ENCODE measurements at places on chromosomes 2 and 18. TPM values are rescaled to one million over a fixed set of nuclear protein-coding genes. Genes with fewer than 3 reads are reported as not detected.

DNA sequence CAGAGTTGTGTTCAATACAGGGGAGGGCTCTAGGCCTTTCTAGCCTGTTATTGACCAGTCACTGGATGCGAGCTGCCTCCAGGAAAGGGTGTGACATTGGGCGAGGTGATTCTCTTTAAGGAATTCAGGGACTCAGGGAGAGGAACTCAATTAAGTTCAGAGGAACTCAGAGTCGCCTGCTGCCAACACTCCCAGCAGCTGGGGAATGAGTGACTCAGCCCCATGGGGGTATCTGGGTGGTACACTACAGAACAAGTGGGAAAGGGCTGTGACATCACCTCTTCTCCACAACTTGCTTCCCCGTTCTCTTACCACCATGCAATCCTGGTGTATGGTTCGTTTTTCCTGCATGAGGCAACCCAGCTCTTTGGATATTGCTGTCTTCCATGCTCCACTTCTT lies 50.4 kb upstream of the CYRIA start:
- H3K27ac ChIP-seq: no peak overlapping the region
- DNase-seq: no peak
- H3K36me3 ChIP-seq: no peaks in the 10 kb centered on the region
- H3K27me3 ChIP-seq: no peaks in the 10 kb centered on the region
- no peaks in the 10 kb centered on the region for H3K4me1 ChIP-seq

DNA sequence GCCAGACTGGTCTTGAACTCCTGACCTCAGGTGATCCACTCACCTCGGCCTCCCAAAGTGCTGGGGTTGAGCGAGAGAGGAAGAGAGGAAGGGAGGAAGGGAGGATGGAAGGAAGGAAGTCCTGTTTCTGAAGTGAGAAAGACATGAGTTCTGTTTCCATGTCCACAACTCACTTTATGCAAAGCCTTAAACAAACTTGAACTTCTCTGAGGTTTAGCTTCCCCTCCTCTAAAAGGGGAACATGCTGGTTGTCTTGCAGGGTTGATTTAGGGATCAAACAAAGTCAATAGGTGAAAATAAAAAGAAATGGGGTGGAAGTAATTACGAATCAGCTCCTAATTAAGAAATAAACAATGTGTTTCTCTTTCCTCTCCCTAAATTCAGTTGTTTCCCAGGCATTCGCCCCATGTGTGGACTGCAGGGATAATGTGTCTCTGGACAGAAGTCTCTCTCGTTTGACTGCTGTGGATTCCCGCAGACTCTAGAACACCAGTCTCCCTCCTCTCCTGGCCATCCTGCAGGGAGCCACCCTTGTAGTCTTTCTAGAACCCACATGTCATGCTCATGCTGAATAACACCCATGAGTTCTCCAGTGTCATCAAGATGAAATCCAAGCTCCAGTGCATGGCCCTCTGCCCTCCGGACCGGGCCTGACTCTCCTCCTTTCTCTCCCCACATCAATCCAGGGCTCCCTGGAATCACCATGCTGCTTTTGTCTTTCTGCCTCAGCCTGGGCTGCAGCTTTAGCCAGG lies 229.3 kb upstream of the TRIB2 start:
- no peaks in the 10 kb centered on the region for H3K36me3 ChIP-seq
- H3K27me3 ChIP-seq: no peaks in the 10 kb centered on the region
- no peak for DNase-seq
- no peak overlapping the region for H3K4me3 ChIP-seq
- H3K4me1 ChIP-seq: no peaks in the 10 kb centered on the region

DNA sequence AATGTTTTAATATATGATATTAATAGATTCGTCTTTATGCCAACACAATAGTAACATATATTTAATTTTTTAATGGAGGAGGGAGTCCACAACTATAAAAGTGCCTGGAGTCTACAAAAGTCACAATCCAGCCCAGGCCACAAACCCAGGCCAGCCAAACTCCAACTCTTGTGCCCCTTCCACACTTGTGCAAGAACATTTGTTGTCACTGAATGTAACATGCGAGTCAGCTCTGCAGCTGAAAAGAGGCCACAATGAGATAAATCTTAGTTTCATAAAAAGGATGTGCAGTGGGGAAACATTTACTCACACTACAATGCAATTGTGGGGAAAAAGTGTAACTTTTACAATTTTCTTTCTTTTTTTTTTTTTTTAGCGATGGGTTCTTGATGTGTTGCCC lies 110.8 kb downstream of the MCFD2 start:
- H3K27me3 ChIP-seq: no peaks in the 10 kb centered on the region
- H3K4me1 ChIP-seq: no peaks in the 10 kb centered on the region
- H3K4me3 ChIP-seq: no peak overlapping the region
- no peaks in the 10 kb centered on the region for H3K36me3 ChIP-seq

GRCh38 chr2:223510713-223511112 lies 91.4 kb downstream of the SCG2 start:
- H3K4me3 ChIP-seq: no peak overlapping the region
- H3K27ac ChIP-seq: no peak overlapping the region
- H3K27me3 ChIP-seq: no peaks in the 10 kb centered on the region
- H3K36me3 ChIP-seq: no peaks in the 10 kb centered on the region
- DNase-seq: no peak

GRCh38 chr2:234285541-234285940 lies 211.3 kb downstream of the ARL4C start:
- no peaks in the 10 kb centered on the region for H3K27me3 ChIP-seq
- no peak for DNase-seq
- H3K36me3 ChIP-seq: no peaks in the 10 kb centered on the region
- no peak overlapping the region for H3K27ac ChIP-seq

DNA sequence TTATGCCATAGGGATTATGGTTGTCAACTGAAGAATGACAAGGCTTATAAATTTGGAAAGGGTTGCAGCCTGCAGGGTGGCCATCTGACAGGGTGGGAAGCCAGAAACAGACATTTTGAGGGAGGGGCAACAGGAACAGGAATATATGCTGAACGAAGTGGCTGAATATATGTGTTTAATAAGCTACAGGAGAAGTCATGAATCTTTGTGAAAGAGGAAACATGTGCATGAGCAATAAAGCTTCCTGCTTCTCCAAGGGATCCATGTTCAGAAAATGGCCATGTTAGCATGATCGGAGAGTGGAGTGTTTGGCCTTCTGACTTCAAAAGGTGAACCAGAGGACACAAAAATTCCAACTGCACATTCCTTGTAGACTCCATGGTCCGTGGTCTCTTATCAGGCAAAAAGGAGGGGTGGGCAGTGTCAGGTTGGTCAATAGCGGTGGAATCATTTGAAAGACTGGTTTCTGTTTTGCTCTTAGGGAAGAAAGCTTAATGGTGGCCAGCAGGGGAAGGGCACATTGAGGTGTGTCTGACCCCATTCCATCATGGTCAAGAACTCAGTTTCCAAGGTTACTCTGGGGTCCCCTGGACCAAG lies 144.1 kb downstream of the SOCS6 start:
- no peaks in the 10 kb centered on the region for H3K4me1 ChIP-seq
- DNase-seq: no peak
- H3K27ac ChIP-seq: no peak overlapping the region
- H3K36me3 ChIP-seq: no peaks in the 10 kb centered on the region

DNA sequence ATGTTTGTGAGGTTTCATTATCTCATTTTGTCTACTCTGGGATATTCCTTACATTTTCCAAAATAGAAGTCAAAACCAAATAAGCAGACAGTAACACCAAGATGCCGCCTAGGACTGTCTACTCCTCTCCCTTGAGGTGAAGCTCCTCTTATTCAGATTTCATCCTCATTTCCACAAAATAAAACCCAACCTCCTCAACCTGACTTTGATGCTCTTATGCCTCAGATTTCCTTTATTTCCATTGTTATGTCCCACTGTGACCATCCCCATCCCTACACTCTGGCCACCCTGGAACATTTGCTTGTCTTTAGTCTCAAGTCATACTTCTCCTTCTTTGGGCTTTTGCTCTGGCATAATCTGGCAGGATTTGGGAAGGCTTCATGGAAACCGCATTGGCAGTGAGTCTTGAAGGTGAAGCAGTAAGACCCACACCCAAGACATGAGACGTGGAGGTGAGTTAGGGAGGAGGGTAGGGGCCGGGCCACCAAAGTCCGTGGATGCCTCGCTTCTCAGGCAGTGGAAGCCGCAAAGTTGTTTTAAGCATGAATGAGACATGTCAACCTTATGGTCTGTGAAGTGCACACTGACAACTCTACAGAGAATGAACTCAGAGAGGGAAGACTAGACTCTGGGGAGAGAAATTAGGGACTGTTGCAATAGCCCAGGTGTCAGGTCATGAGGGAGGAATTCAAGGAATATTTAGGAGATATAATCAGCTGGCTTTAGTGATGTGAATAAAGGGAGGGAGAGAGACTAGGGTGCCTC lies 63.6 kb downstream of the DDX1 start:
- no peaks in the 10 kb centered on the region for H3K27me3 ChIP-seq
- DNase-seq: no peak
- no peaks in the 10 kb centered on the region for H3K4me1 ChIP-seq
- no peaks in the 10 kb centered on the region for H3K36me3 ChIP-seq
- H3K4me3 ChIP-seq: no peak overlapping the region

GRCh38 chr18:79393635-79394533 lies 1.8 kb upstream of the NFATC1 start:
- peaks cover 92% of the 10 kb centered on the region for H3K27me3 ChIP-seq
- peak; percentile 76 for DNase-seq
- peaks cover 13% of the 10 kb centered on the region for H3K4me1 ChIP-seq

- peak overlapping the region; percentile 25 for H3K4me3 ChIP-seq
- H3K4me1 ChIP-seq: peaks cover 28% of the 10 kb centered on the region
- H3K27me3 ChIP-seq: no peaks in the 10 kb centered on the region
Measured at GRCh38 chr2:199979832-199980628, 24.6 kb downstream of the MAIP1 start.

- H3K4me1 ChIP-seq: no peaks in the 10 kb centered on the region
- no peaks in the 10 kb centered on the region for H3K27me3 ChIP-seq
- DNase-seq: no peak
- H3K4me3 ChIP-seq: no peak overlapping the region
- H3K36me3 ChIP-seq: no peaks in the 10 kb centered on the region
Measured at GRCh38 chr2:157004789-157005188, 252.7 kb upstream of the GALNT5 start.

- H3K36me3 ChIP-seq: peaks cover 9% of the 10 kb centered on the region
- no peak overlapping the region for H3K27ac ChIP-seq
- peaks cover 58% of the 10 kb centered on the region for H3K4me1 ChIP-seq
- H3K4me3 ChIP-seq: peak overlapping the region; percentile 42
- H3K27me3 ChIP-seq: peaks cover 8% of the 10 kb centered on the region
Measured at GRCh38 chr2:168912901-168913369, 11.8 kb downstream of the G6PC2 start.

GRCh38 chr18:79754831-79755351 lies 42.8 kb upstream of the KCNG2 start:
- no peaks in the 10 kb centered on the region for H3K4me1 ChIP-seq
- no peak overlapping the region for H3K27ac ChIP-seq
- H3K4me3 ChIP-seq: no peak overlapping the region

DNA sequence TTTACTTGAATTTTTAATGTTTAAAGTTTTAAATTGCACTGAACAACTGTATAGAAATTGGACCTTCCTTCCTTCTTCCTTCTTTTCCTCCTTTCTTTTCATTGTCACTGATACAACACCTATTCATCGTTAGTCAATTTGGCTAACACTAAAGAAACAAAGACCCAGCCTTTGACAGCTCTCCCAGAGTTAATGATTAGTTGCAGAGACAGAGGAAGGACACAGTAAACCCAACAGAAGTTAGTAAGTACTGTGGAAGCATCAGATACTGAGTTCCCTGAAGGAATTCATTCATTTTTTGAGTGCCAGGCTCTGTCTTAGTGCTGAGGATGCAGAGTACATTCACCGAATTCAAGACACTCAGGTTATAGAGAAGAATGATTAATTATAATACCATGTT lies 77.9 kb upstream of the RAB27B start:
- H3K4me1 ChIP-seq: no peaks in the 10 kb centered on the region
- H3K27me3 ChIP-seq: no peaks in the 10 kb centered on the region
- no peak overlapping the region for H3K27ac ChIP-seq

- no peak for DNase-seq
- no peaks in the 10 kb centered on the region for H3K27me3 ChIP-seq
- no peak overlapping the region for H3K27ac ChIP-seq
- H3K4me1 ChIP-seq: no peaks in the 10 kb centered on the region
Measured at GRCh38 chr2:72576861-72577260, 249.0 kb downstream of the EXOC6B start.

DNA sequence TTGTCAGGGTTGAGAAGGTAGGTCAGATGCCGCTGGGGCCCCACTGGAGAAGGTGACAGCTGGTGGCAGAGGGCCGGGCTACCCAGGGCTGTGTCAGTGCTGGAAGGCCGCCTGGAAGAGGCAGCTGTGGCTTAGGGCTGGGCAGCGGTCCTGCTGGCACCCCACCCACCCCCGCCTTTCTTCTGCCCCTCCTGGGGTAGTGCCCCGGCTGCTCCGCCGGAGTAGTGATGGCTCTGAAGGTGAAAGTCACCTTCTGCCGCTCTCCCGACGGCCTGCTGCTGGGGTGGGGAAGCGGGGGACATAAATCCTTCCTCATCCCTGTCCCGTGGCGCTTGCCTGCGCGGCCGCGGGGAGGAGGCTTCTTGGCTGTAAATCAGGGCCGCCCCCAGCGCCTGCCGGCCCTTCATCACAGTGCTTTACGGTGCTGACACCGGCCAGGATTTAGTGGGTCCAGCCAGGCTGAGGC lies 332.2 kb downstream of the DYSF start:
- no peak overlapping the region for H3K27ac ChIP-seq
- no peak for DNase-seq
- no peaks in the 10 kb centered on the region for H3K4me1 ChIP-seq
- H3K36me3 ChIP-seq: no peaks in the 10 kb centered on the region

DNA sequence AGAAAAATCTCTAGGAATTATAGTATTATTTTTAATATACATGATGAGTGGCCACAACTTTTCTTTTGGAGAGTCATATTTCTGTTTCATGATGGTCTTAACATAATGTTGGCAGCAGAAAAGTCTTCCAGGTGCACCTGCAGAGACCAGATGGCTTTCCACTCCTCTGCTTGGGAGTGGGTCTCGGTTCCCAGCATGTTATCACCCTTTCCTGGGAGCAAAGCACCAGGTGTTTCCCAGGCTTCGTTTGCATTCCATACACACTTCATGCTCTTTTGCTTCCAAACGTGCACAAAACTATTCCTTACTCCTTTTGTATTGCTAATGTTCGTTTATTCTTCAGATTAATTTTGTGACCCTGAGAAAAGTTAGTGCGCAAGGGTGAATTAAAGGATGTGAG lies 305.2 kb downstream of the CDH2 start:
- no peak overlapping the region for H3K27ac ChIP-seq
- no peak overlapping the region for H3K4me3 ChIP-seq
- DNase-seq: no peak

- DNase-seq: peak; percentile 25
- no peaks in the 10 kb centered on the region for H3K4me1 ChIP-seq
- H3K27me3 ChIP-seq: no peaks in the 10 kb centered on the region
- 0 out of 2 replicates have a peak, but pooled peaks cover 11% of the 10 kb centered on the region for H3K36me3 ChIP-seq
- H3K27ac ChIP-seq: no peak overlapping the region
- H3K4me3 ChIP-seq: no peak overlapping the region
Measured at GRCh38 chr2:215635788-215636139, 199.9 kb upstream of the FN1 start.

The B3GNT2 gene
- 32.3 TPM for polyA plus RNA-seq

The TXNDC2 gene
- 0.16 TPM for polyA plus RNA-seq

The MTX2 gene
- polyA plus RNA-seq: 81.7 TPM

The CNGA3 gene
- polyA plus RNA-seq: not detected

The CFAP65 gene
- polyA plus RNA-seq: 0.37 TPM

The CCDC150 gene
- polyA plus RNA-seq: 44.2 TPM

The AGXT gene
- not detected for polyA plus RNA-seq
